ENCODE measurements at places on chromosomes 4 and X.

DNA sequence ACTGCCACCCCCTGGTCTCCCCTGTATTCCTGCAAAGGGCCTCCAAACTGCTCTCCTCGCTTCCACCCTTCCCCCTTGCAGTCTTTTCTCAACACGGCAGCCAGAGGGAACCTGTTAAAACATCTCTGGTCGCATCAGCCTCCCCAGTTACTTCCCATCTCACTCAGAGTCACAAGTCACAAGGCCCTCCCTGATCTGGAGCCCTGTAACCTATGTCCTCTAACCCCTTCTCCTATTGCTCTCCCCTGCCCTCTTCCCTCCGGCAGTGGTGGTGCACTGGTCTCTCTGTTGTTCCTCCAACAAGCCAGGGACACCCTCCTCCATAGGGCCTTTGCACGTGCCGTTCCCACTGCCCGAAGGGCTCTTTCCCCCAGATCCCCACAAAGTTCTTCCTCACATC, 73.2 kb downstream of the SH3KBP1 start:
- DNase-seq: no peak

- no peak for DNase-seq
Measured at GRCh38 chrX:119647089-119647488, 40.9 kb upstream of the NKRF start.

DNA sequence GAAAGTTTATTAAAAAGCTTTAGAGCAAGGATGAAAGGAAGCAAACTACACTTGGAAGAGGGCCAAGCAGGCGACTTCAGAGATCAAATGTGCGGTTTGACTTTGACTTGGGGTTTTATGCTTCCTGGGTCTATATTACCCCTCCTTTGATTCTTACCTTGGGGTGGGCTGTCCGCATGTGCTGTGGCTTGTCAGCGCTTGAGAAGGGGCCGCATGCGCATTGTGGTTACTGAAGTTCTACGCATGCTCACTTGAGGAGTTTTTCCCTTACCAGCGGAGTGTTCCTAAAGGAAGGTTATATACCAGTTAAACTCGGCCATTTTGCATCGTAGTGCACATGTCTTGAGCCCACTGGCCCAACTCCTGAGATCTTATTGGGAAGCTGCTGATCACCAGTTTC, 9.9 kb downstream of the ZNF157 start:
- no peak for DNase-seq

DNA sequence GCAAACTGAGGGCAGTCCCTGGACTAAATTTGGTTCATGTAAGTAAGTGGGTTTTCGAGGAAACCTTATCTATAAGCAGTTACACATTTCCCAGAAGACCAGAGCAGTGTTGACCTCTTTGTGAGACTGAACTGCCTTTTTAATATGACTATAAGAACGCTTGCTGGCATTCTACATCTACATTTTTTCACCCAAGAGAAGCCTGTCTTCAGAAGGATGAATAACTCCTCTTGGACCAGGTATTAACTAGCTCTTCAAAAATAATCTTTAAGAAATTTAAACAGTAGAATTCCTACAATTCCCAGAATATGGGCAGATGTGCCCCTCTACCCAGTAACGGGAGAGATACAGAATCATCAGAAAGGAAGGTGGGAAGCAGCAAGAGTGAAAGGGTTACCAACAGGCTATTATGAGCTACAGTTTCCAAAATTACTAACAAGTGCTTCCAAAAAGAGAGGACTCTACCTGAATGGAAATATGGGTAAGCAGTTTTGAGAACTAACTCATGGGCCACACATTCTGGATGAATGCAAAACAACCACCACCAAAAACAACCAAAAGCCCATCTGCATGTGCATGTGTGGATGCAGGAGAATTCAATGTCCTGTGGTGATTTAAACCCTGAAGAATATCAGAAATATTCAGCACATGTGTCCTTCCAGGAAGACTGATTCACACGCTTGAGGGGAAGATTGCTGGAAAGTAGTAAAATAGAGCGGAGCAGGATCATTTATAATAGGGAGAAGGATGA, 17.4 kb downstream of the BBS12 start:
- DNase-seq: no peak

GRCh38 chrX:50075630-50076339, 125.0 kb downstream of the AKAP4 start:
- no peak for DNase-seq

DNA sequence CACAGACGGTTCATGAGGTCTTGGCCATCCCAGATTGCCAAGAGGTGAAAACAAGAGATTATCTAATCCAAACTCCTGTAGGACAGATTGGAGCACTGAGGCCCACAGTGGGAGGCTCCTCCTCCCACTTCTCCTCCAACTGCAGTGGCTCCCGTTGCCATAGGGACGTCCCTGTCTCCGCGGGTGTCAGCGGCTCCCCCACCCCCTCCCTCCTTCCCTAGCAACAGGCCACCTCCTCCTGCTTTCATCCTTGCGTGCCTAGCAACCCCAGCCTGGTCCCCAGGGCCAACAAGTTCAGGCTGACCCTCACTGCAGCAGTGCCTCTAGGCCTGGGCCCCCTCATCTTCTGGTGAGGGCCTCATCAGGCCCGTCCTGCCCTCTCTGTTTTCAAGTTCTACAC, 6.8 kb upstream of the IQSEC2 start:
- DNase-seq: no peak

Data from T47D (cell line).